ENCODE measurements at places on chromosomes 16 and 17.

DNA sequence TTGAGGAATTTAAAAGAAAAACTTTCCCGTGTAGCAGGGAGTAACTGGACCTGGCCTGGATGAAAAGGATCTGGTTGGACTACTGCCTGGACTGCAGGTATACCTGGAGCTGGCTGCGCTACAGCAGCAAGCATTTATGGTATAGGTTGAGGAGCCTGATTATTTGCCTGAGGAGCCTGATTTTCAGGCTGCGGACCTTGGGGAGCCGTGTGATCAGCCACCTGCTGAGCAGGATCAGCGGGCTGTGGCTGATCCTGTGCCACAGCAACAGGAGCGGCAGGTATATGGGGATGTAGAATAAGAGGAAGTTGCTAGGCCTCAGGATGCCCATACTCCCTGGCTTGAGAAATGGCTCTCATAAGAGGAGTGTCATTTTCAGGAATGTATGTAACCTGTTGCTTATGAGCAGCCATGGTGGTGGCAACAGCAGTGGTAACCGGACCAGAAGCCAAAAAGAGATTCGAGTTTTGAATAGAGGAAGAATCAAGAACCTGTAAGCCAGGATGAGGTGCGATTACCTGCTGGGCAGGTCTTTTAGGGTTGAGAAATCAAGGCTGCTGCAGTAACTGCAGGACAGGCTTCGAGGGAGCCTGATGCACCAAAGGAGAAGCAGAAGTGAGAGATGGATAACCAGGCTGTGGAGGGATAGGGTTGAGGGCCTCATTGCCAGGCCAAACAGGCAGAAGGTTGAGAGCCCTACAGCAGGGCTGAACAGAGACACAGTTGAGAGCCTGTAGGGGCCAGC is 60.9 kb upstream of the ARL4D start:
- no peak for DNase-seq

GRCh38 chr16:65657071-65657494 is 535.2 kb upstream of the CDH11 start:
- DNase-seq, result no peak

DNA sequence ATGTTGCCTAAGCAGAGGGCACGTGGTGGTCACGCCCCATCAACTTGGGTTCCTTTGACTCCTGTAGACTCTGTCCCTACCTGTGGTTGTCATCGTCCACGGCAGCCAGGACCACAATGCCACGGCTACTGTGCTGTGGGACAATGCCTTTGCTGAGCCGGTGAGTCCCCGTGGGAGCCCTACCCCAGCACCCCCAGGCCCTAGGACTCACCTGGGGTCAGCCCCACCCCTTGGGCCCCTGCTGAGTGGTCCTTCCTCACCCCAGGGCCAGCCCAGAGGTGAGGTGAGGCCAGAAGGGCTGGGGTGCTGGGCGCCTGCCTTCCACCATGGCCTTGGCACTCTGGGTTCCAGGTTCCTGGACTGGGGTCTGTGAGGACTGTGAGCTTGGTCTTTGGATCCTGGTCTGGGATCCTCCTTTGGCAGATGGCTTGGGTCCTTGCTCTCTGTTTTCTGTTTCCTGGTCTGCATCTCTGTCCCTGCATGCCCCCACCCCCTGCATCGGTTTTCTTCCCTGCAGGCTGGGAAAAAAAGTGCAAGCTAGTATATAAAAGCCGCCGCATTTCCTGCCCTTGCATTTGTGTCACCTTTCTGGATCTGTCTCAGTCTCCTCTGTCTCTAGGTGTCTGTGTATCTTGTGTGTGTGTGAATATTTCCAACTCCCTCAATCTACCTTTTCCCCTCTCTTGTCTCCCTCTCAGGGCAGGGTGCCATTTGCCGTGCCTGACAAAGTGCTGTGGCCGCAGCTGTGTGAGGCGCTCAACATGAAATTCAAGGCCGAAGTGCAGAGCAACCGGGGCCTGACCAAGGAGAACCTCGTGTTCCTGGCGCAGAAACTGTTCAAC is 17.5 kb downstream of the STAT5A start:
- no peak for DNase-seq

DNA sequence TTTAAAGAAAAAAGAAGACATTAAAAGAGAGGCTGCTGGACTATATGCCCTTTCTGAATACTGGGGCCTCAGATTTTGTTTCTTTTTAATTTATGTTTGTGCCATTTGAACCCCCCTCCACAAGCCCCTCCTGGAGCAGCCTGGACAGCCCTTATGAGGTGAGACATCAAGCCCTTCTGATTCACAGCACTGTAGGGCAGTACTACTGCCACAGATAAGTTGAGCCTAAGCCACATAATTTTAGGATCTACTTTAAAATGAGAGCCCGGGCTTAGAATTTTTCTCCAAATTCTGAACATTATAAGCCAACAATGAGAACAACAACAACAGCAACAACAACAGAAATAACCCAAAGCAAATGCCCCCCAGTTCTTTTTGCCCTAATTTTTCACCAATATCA is 256.9 kb upstream of the SALL1 start:
- no peak for DNase-seq

DNA sequence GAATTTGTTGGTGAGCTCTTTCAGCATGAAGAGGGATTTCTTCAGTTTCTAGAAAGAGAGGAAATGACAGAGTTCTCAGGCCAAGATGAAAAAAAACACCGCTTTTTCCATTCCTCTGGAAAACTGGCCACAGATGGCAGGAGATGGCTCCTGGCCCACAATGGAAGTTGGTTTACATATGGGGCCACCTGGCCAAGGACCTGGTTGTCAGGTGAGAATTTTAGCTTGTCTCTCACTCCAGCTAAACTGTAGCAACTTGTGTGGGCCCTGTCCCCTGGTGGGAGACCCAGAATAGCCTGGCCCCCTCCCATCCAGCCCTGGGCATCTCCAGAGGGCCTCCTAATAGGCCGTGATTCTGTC is 33.6 kb downstream of the LGALS9 start:
- no peak for DNase-seq

- no peak for DNase-seq
Measured at GRCh38 chr17:2830678-2831077, 34.4 kb downstream of the RAP1GAP2 start.

DNA sequence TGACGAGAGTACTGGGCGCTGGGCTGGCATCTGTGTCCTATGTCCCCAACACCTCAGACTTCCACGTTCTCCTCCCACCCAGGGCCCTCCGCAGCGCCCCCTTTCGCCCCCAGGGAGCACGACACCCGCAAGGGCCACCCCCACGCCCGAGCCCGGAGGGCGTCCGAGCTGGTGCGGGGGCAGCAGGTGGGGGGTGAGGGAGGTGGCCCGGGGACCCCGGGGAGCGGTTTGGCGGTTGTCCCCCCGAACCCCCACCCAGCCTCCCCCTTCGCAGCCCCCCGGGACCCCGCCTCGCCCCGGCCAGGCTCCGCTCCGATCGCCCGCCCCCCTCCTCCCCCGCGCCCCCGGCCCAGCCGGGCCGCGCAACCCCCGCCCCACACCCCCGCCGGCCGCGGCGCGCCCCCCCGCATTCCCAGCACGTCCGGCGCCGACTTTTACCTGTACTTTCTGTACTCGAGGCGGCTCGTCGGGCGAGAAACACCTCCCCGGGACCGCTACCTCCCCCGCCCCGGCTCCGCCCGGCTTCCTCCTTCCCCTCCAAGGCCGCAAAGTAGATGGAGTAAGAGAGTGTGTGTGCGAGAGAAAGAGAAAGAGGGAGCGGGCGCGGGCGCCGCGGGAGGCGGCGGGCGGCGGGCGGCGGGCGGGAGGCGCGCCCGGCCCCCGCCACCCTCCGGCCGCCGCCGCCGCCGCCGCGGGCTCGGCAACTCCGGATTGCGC is 901 bp downstream of the CDYL2 start:
- no peak for DNase-seq

DNA sequence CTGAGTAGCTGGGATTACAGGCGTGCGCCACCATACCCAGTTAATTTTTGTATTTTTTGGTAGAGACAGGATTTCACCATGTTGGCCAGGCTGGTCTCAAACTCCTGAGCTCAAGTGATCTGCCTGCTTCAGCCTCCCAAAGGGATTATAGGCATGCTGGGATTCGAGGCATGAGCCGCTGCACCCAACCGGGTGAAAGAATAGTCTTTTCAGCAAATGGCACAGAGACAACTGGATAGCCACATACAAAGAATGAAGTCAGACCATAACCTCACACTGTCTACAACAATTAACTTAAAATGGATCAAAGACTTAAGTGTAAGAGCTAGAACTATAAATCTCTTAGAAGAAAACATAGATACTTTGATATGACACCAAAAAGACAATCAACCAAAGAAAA is 67.6 kb downstream of the TBC1D16 start:
- DNase-seq, result no peak

GRCh38 chr17:44083250-44083849 is 12.8 kb downstream of the G6PC3 start:
- DNase-seq, result no peak

DNA sequence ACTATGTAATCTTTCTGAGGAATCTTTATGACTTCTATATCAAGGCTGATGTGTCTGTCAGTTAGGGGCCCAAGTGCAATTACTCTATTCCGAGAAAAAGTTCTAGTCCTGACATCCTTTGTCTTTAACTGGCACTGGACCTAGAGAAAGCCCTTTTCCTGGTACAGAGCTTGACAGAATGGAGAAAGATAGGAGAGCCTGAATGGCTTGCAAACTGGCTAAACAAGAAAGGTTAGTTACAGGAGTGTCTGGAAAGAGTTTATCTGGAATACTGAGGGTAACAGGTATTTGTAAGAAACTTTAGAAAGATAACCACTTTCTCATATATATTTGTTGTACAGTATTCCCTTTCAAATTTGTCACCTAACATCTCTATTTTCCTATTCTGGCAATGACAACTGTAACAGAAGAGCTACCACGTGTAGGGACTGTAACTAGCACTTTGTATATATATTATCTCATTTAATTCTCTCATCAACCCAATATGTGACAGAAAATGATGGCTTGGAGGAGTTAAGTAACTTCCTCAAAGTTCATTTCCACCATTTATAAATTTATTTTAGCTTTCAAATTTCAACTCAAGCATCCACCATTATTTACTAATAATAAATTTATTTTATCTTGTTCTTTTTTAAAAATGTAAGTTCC is 97.4 kb upstream of the C17orf78 start:
- DNase-seq, result no peak

GRCh38 chr16:83903751-83904150 is 4.8 kb downstream of the MLYCD start:
- peak; percentile 61 for DNase-seq

DNA sequence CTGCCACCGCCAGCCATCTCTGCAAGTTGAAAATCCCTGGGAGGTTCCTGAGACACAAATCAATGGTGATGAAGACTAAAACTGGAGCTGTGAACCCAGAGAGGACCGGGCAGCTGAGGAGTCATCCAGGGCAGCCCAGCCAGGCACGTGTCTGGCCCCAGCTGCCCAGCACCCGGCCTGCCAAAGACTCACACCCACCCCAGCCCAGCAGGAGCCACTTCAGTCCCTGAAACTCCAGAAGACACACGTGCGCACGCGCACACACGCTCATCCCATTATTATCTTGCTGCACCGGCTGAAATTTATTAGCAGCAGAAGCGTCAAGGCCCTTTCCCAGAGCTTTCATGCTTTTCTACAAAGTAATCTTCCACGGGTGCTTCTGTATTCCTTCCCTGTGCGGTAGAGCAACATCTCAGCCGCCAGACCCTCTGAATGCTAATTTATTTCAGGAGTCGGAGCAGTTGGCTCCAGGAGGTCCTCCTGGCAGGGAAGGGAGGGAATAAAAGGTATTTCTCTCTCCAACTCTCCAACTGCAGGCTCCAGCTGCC is 59.8 kb upstream of the RBFOX3 start:
- no peak for DNase-seq

DNA sequence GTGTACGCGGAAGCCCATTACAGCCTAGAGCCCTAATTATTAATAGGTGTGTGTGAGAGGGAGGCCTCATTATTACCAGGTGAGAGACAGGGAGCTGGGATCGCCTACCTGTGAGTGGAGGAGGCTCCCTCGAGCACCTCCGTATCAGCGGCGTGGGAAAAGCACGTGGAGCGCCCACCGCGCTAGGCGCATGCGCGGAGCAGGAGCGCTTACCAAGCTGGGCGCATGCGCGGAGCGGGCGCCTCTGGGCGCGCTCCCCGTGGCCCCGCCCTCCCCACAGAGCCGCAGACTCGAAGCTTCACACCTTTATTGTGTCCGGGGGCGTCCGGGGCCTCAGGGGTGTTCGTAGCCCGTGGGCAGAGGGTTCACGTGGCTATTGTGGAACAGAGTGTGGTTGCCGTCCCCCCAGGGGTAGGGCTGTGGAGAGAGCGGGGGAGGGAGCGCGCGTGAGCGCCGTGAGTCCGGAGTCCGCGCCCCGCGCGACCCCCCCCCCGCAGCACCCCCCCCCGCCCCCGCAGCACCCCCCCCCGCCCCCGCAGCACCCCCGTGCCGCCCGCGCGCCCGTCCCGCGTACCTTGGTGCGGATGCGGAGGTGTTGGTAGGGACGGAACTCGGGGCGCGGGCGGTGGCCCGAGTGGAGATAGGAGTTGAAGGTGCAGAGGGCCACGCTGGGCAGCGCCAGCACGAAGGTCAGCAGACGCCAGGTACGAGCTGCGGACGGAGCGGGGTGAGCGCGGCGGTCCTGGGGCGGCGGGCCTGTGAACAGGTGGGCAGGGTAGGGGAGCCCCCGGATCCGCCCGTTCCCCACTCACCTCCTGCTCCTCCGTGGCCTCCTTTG is 500 bp downstream of the COX6A2 start:
- DNase-seq, result peak; percentile 51
